ENCODE measurements at places on chromosomes 11 and 22. TPM values are rescaled to one million over a fixed set of nuclear protein-coding genes. Genes with fewer than 3 reads are reported as not detected.

DNA sequence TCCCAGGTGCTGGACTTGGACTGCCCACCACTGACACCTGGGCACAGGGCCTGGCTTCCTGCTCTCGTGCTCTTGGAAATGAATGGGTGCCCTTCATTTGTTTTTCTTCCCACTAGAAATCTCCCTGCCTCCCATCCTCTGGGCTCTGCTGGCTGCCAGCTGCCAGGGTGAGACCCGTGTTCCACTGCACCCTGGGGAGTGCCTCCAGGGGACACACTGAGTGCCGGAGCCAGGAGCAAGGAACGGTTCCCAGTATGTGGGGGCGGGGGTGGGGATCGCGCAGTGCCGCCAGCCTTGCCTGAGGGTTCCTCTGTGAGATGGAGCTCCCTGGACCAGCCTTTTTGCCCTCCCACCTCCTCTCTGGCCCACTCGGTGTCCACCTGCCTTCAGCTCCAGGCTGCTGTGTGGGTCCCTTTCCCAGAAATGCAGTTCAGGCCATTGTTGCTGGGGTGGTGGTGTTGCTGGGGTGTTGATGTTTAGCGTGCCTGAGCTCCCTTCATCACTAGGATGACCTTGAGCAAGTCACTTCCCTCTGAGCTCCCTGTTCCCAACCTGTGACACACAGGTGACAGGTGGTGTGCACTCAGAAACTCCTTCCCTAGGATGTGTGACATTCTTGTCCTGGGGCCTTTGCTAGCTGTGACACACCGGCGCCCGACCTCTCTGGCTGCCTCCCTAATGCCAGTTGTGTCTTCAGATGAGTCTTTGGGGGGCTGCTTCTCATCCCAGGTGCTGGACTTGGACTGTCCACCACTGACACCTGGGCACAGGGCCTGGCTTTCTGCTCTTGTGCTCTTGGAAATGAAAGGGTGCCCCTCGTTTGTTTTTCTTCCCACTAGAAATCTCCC, 72.1 kb downstream of the MED15 start:
- H3K27ac ChIP-seq, result no peak overlapping the region
- no peak overlapping the region for H3K4me3 ChIP-seq
- H3K36me3 ChIP-seq, result peaks cover 41% of the 10 kb centered on the region
- H3K27me3 ChIP-seq, result no peaks in the 10 kb centered on the region

DNA sequence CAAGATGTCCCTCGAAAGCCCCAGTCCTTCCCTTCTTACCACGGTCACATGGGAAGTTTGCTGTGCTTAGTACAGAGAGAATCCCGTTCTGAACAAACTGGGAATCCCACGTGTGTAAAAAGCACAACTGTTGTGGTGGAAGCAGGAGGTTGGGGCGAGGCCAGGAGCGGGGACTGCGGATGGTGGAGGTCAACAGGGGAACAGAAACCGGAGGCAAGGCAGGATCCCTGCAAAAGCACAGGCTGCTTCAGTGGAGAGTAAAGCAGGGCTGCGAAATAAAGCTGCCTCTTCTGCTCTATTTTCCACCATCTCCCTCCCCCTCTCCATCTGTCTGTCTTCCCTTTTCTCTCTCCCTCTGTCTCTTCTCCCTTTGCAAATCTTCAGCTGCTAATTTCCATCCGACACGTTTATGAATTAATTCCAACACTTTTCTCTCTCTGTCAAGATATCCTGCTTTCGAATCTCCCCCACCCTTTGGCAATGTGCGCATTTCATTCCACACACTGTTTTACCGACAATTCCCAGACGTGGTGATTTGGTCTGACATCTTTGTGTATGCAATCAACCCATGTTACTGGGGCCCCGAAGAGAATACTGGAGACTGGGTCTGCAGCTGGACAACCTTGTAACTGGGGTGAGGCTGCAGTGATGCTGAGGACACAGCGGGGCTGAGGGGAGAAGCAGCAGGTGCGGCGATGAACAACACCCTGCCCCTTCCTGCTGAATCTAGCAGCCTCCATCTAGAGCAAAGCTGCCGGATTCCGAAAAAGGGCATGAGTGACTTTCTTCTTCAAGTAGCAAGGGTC, 571.8 kb downstream of the OPCML start:
- no peaks in the 10 kb centered on the region for H3K27me3 ChIP-seq
- H3K36me3 ChIP-seq, result no peaks in the 10 kb centered on the region
- no peak for DNase-seq

- H3K4me3 ChIP-seq, result peak overlapping the region; percentile 85
- peaks cover 9% of the 10 kb centered on the region for H3K4me1 ChIP-seq
- peaks cover 17% of the 10 kb centered on the region for H3K36me3 ChIP-seq
- H3K27ac ChIP-seq, result peak overlapping the region; percentile 69
These were observed 653 bp downstream of the NAGA start for GRCh38 chr22:42069801-42070516.

DNA sequence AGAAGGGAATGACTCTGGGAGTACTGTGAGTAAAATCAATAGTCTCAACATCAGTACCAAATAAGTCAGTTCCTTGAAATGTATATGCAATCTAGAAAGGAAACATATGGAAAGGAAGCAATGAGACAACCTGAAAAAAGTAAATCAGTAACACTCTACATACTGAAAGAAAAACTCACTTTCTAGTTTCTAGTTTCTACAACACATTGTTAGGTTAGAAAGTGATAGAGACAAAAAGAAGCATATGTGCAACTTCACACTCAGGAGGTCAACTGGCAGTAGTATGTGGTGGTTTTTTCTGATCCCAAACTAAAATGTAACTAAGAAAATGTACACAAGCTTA, 156.5 kb upstream of the SOX6 start:
- no peaks in the 10 kb centered on the region for H3K4me1 ChIP-seq
- H3K27me3 ChIP-seq, result no peaks in the 10 kb centered on the region
- no peak overlapping the region for H3K4me3 ChIP-seq
- DNase-seq, result no peak
- H3K36me3 ChIP-seq, result no peaks in the 10 kb centered on the region

GRCh38 chr11:33016654-33017053, 976 bp downstream of the DEPDC7 start:
- no peaks in the 10 kb centered on the region for H3K4me1 ChIP-seq
- H3K4me3 ChIP-seq, result peak overlapping the region; percentile 74
- no peaks in the 10 kb centered on the region for H3K27me3 ChIP-seq
- no peak for DNase-seq

Gene KCNJ11
- total RNA-seq, result 2.5 TPM

- no peak for DNase-seq
- H3K4me3 ChIP-seq, result no peak overlapping the region
- no peaks in the 10 kb centered on the region for H3K36me3 ChIP-seq
- H3K27ac ChIP-seq, result no peak overlapping the region
These were observed 2314.9 kb downstream of the LRRC4C start for GRCh38 chr11:39144351-39145130.

DNA sequence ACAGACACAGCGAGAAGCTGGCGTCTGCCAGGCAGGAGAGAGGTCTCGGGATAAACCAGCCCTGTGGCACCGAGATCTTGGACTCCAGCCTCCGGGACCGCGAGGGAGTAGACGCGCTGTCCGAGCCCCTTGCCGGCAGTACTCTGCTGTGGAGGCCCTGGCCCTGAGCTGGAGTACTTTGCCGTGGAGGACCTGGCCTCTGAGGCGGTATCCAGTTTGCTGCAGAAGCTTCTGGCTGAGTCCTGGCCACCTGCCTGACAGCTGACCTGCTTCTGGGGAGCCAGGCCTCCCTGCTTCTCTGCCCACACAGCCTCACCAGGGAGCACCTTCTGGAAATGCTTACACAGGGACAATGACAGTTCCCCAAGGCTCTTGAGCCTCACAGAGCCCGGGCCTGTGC, 31.6 kb upstream of the CARS1 start:
- H3K27me3 ChIP-seq, result no peaks in the 10 kb centered on the region
- DNase-seq, result no peak
- H3K36me3 ChIP-seq, result peaks cover 23% of the 10 kb centered on the region

Gene MMP12
- not detected for total RNA-seq

DNA sequence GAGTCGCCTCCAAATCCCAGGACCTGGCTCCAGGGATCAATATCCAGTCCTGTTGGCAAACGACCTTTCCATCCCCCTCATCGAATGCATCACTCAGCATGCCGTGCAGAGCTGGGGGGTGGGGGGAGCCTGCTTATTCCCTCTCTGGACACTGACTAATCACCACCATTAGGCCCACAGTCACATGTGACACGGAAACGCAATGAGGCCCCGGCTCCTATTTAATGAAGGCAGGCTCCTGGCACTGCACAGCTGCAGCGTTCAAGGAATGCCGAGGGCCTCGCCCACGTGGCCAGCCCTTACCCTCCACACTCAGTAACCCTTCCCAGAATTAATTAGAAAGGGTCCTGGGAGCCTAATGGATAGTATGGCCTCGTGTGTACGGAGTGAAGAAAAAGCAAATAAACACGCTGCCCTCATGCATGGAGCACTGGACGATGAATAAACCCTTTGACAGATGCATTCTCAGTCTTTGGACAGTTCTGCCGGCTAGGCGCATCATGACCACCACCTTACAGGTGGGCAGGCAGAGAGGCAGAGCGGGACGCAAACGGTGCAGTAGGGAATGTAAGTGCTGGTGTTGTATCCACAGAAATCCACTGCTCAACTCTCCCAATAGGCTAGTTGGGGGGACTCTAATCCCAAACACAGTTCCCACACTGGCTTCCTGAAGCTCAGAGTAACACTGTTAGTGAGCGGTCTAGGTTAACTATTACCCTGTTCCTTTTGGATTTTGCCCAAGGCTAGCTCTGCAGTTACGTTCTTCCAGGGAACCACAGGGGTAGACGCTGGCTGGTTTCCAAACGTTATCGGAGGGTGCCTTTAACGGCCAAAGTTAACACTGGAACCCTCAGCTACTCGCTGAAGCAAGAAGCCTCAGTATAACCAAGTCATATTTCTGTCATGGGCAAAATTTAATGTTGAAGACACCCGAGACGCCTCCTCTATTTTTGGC, 490.1 kb downstream of the OPCML start:
- DNase-seq, result no peak
- no peak overlapping the region for H3K4me3 ChIP-seq
- H3K4me1 ChIP-seq, result no peaks in the 10 kb centered on the region
- no peak overlapping the region for H3K27ac ChIP-seq
- H3K27me3 ChIP-seq, result no peaks in the 10 kb centered on the region
- no peaks in the 10 kb centered on the region for H3K36me3 ChIP-seq

Gene SYCE3
- not detected for total RNA-seq

DNA sequence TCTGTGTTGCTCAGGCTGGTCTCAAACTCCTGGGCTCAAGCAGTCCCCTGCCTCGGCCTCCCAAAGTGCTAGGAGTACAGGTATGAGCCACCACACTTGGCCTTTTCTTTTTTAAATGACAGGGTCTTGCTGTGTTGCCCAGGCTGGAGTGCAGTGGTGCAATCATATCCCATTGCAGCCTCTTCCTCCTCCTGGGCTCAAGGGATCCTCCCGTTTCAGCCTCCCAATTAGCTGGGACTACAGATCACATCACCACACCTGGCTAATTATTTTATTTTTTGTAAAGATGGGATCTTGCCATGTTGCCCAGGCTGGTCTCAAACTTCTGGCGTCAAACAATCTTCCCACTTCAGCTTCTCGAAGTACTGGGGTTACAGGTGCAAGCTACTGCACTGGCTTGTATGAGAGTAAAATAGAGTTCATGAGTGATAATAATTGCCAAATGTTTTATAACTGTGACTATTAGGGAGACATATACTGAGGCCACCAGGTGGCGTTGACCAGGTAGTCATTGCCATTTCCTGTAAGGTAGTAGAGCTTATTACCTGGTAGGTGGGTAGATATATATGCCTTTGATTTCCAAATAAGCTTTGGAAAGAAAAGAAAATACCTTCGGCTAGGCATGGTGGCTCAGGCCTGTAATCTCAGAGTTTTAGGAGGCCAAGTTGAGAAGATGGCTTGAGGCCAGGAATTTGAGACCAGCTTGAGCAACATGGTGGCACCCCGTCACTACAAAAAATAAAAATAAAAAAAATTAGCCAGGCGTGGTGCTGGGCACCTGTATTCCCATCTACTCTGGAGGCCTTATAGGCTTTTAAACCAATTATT, 5.4 kb downstream of the FDX1 start:
- no peak overlapping the region for H3K4me3 ChIP-seq
- no peak for DNase-seq
- H3K27ac ChIP-seq, result no peak overlapping the region
- peaks cover 5% of the 10 kb centered on the region for H3K36me3 ChIP-seq
- peaks cover 19% of the 10 kb centered on the region for H3K4me1 ChIP-seq

GRCh38 chr22:24693379-24693778, 81.1 kb downstream of the PIWIL3 start:
- no peaks in the 10 kb centered on the region for H3K36me3 ChIP-seq
- H3K4me3 ChIP-seq, result no peak overlapping the region
- no peaks in the 10 kb centered on the region for H3K27me3 ChIP-seq
- H3K4me1 ChIP-seq, result no peaks in the 10 kb centered on the region
- no peak for DNase-seq

DNA sequence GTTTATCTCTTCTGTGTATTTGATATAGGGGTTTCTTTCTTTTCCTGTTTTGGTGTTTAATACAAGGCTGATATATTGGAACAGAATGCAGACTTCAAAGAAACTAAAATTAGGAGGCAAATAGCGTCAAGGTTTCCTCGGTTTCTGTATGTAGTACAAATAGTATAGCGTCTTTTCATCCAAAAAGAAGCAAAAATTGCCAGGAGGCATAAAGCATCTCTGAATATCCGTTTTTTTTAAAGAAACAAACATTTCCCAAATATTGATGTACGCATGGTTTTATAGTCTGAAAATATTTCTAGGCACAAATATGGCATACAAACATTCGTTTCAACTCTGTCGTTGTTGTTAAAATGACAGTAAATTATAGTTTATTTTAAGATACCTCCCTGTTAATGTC, 17.1 kb upstream of the PAX6 start:
- H3K27ac ChIP-seq, result no peak overlapping the region
- H3K27me3 ChIP-seq, result peaks cover 31% of the 10 kb centered on the region
- no peaks in the 10 kb centered on the region for H3K36me3 ChIP-seq
- no peaks in the 10 kb centered on the region for H3K4me1 ChIP-seq
- DNase-seq, result no peak
- no peak overlapping the region for H3K4me3 ChIP-seq

DNA sequence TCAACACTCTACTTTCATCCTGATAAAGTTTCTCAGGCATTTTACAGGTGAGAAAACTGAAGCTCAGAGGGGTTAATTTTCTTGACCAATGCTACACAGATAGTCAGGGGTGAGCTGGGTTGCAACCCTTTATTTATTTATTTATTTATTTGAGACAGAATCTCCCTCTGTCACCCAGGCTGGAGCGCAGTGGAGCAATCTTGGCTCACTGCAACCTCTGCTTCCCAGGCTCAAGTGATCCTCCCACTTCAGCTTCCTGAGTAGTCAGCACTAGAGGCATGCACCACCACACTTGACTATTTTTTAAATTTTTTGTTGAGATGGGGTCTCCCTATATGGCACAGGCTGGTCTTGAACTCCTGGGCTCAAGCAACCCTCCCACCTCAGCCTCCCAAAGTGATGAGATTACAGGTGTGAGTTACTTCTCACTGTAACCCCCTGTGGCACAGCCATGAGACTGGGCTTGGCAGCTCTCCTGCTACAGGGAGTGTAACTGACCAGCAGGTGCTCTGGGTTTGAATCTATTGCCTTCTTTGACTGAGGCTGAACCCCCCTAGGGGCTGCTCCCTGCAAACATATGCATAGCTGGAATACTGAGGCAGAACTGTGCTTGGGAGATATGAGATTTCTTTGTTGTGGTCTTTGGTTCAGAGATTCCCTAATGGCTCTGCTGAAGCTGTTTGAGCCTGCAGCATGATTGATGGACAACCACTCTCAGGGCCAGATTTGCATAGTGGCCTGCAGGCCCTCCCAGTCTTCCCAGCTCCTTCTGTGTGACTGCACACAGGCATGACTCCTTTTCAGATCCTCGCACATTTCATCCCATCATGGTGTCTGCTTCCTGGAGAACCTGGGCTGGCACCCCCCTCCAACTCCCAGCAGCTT, 6.1 kb downstream of the C11orf96 start:
- H3K27ac ChIP-seq, result peak overlapping the region; percentile 75
- DNase-seq, result no peak
- H3K4me1 ChIP-seq, result no peaks in the 10 kb centered on the region
- no peaks in the 10 kb centered on the region for H3K27me3 ChIP-seq
- no peak overlapping the region for H3K4me3 ChIP-seq
- H3K36me3 ChIP-seq, result no peaks in the 10 kb centered on the region

Data from thoracic aorta (tissue), 2 donors.